ENCODE measurements at places on chromosomes 7 and 10.

- DNase-seq, result no peak
These were observed 130.5 kb downstream of the CUX1 start for GRCh38 chr7:101947899-101948298.

DNA sequence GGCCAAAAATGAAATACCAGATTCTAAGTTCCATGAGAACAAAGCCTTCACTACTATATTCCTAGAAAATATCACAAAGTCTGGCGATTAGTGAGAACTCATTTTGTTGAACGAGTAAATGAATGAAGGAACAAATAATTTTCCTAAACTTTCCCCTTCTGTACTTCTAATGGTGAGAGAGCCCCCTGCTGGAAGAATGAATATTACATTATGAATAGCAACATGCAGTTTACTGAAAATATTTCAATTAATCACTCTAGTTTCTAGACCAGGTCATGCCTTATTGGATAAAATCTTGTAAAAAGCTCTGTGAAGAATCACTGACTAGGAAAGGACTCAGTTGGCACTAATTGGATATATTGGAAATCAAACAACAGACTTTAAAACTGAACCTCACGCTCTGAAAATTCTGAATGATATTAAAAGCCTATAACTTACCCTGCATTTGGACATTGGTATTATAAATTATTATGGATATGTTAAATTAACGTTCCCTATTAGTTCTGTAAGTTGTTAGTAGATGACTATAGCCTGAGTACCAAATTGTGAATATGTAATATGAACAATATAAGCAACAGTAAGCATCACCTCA lies 32.4 kb upstream of the MTPN start:
- no peak for DNase-seq

- no peak for DNase-seq
These were observed 123.9 kb upstream of the ZMIZ1 start for GRCh38 chr10:78944723-78945312.

DNA sequence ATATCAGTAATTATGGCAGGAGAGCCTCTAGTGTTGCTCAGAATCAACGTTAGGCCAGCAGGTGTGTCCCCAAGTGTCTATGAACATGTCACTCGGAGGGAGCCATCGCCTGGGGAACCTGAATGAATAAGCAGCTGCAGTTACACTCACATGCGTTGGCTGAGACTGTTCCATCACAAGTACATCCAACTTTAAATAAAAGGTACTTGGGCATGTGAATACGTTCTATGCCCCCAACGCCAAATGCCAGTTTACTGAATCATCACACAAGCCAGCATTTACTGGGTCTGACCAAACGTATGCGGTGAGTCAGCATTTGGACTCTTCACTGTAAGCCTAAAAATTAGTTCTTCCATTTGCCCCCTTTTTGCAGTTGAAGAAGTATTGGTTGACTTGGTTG lies 207.6 kb upstream of the PLXNA4 start:
- no peak for DNase-seq

DNA sequence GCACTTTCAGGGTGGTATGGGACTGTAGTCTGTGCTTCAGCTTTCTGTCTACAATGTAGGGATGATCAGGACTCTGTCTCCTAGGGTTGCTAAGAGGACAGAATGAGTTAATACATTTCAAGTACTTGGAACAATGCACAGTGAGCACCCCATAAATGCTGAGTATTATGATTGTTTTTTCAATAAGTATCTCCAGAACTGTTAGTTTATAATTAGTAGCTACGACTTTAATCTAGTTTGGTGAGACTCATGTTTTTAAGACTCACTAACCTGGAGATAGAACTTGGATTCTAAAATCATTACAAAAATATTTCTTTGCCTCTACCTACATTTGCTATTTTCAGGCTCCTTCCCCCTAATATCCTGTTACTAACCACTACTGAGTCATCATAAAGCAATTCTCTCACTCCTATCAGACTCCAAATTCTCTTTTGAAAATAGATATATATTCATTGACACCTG lies 95.3 kb downstream of the CPED1 start:
- DNase-seq, result no peak

DNA sequence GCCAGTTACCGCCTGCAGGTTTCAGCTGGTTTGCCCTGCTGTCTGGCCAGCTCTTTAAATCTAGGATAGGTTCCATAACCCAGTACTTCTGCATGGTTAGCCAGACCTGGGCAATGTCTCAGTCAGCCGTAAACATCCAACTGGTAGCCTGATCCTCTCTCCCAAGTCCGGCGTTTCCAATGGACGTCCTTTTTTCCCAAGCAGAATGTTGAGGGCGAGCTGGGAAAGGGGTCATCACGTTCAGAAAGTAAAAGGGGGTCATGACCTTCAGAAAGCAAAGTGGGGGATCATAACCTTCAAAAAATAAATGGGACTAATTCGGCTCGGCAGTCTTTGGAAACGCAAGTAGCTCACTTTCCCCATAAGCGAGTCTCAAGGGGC lies 430 bp downstream of the PON3 start:
- DNase-seq, result no peak

DNA sequence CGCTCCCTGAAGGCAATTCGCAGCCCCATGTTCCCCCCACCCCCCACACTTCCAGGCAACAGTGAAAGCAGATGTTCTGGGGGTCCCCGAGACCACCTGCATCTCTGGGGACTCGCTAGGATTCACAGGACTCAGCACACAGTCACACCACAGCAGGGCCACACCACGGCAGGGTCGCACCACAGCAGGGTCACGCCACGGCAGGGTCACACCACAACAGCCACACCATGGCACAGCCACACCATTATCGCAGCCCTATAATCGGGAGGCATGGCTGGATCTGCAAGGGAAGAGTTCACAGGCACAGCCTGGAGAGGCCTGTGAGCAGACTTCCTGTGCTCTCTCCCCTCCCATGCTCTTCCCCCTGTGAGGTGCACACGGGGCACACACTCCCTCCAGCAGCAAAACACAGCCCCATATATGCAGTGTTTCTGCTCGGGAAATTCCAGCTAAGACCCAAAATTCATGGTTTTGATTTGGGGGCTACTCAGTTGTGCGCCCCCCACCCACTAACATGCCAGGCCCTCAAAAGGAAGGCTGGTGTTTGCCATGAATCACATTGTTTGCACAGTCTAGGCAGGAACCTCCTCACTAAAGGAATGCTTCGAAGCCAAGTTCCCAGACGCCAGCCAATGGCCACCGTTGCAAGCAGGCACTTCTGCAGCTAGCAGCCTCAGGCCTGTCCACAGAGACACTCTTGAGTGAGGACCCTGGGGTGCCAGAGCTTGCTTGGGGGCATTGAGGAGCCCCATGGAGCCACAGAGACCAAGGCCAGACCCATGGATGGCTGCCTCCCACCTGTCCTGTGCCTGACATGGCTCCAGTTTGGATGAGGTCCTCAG lies 7.0 kb upstream of the DPYSL4 start:
- no peak for DNase-seq

DNA sequence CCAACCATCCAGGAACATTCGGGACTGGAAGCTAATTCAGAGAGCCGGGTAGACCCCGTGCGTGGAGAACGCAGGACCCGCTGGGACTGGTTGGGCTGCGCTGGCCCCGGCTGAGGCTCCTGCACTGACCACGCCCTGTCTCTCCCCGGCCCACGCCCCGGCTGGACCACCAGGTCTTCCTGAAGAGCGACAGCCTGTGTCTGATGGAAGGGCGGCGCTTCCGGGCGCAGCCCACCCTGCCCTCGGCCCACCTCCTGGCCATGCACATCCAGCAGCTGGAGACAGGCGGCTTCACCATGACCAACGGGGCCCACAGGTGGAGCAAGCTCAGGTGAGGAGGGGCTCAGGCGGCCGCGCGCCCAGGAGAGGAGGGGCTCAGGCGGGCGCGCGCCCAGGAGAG lies 10.2 kb upstream of the UTF1 start:
- DNase-seq, result no peak

DNA sequence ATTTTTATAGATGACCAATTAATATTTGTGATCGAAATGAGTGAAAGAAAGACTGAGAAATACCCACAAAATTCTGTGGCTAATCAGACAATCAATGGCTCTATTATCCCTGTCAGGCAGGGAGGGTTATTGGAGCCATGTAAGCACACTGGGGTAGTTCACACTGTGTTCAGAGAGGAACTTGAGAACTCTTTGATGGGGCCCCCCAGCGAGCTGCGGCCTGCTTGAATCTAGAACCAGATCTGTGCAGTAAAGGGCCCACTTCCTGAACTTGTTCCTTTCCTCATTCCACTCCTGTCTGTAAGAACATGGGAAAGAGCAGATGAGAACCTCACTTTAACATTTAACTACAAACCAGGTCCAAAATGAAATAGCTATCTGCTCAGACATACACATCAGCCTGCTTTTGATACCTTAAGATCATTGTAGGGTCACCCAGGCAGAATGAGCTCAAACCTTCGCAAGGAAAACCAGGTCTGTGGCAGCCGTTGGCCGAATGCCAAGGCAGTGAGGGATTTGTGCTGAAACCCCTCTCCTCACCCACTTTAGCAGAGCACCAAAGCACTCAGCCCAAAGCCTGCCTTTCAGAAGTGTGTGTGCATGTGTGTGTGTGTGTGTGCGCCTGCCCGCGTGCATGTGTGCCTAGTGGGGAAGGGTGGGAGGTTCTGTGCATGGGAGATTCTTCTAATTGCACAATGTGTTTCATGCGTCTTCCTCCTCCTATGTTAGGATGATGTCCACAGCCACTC lies 365.6 kb upstream of the MGMT start:
- DNase-seq, result no peak

DNA sequence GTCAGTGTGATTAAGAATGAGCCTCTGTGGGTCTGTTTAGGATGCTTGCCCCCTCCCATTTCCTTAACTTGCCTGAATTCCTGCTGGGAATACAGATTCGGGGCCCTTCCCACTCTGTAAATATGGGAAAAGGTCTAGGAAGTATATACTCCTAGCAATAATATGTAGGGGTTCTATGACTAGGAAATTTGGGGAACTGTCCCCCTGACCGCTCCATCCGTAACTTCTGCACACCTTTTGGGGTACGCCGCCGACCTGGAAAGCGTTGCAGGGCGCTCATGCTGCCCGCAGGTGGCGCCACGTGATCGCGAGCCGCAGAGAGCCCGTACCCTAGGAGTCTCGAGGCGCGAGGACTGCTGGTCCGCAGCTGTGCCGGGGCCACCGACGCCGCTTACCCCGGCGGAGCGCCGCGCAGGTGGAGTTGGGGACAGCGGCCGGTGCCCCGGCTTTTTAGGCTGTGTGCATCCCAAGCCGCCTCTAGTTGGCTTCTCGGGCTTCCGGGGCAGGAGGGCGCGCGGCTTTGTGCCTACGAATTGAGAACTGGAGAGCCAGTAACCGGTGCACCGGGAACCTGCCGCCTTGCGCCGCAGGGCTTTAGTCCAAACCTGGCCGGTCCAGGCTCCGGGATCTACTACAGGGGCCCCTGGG lies 656 bp upstream of the CNNM2 start:
- peak; percentile 77 for DNase-seq

DNA sequence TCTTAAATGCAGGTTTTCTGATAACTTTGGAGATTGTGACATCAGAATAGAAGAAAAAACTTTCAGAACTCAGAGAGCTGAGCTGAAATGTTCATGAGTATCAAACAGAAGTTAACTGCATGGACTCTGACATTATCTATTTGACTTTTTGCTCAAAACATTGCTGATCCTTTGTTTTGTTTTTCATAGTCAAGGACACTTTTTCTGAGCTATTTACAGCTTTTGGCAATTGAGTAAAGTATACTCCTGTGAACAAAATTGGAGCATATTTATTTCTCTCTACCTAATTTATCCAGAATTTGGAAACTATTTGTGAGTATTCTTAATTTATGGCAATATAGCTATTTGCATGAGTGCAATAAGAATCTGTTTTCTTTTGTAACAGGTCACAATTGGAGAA lies 11.1 kb downstream of the KCP start:
- no peak for DNase-seq

DNA sequence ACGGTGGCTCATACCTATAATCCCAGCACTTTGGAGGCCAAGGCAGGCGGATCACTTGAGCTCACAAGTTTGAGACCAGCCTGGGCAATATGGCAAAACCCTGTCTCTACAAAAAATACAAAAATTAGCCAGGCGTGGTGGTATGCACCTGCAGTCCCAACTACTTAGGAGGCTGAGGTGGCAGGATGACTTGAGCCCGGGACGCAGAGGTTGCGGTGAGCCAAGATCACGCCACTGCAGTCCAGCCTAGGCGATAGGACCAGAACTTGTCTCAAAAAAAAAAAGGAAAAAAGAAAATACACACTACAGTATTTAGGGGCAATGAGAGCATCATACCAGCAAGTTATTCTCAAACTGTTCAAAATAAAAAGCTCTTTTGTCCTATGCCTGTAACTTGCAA lies 59.5 kb downstream of the ABI1 start:
- no peak for DNase-seq

GRCh38 chr10:78194050-78194449 lies 160.4 kb downstream of the RPS24 start:
- DNase-seq, result no peak

DNA sequence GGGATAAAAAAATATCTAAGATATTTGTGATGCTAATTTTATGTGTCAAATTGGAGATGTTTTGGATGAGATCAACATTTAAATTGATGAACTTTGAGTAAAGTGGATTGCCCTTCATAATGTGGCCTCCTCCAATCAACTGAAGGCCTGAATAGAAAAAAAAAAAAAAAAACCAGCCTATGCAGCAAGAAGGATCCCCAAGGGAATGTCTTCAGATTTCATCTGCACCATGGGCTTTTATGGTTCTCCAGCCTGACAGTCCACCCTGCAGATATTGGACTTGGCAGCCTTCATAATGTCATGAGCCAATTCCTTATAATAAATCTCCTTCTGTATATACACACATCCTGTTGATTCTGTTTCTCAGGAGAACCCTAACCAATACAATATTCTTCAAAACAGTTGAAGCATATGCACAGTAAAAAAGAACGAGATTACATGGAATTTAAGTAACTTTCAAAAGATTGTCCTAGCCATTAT lies 316.9 kb upstream of the PLXDC2 start:
- DNase-seq, result no peak
